Activated CD8-positive, alpha-beta memory T cell treated with anti-CD3 and anti-CD28 coated beads, Interleukin-2, amount 50 U/mL, for 48 hours (primary cell): ENCODE measurements at places on chromosomes 3 and 15.
A peak's percentile ranks its signal among the peaks of the same experiment; 100 is the strongest.

GRCh38 chr3:125112981-125113380 lies 57.2 kb upstream of the HEG1 start:
- DNase-seq, result no peak

DNA sequence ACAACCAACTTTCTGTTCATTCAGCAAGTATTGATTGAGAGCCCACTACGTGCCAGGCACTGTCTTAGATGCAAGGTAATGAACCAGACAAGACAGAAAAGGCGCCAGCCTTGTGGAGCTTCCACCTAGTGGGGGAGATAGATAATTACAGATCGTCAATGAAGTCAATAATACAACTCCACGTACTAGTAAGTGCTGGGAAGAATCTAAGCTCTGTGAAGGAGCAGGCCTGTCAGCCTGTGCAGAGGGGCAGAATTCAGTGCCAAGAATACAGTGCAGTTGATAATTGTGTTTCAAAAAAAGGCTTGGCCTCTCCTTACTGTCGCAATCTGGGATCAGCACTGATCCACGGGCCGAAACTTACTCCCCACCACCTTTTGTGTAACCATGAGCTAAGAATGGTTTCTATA lies 186.3 kb downstream of the FEZF2 start:
- no peak for DNase-seq

DNA sequence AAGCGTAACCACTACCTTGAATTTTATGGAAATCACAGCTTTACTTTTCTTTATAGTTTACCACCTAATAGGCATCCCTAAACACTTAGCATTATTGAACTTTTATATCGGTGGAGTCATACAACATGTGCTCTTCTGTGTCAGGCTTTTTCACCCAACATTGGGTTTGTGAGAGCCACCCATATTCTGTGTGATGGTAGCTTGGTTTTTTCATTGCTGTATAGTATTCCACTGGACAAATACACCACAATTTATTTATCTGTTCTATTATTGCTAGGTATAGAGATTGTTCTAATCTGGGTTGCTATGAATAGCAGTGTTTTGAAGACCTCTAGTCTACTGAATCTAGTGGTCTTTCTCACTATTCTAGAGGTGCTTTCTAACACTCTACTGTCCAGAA lies 31.6 kb upstream of the ATP1B3 start:
- no peak for DNase-seq

GRCh38 chr3:89043406-89043932 lies 64.0 kb upstream of the EPHA3 start:
- no peak for DNase-seq

- no peak for DNase-seq
These were observed 89.5 kb downstream of the DHX30 start for GRCh38 chr3:47892286-47893040.

GRCh38 chr3:62527474-62527873 lies 154.1 kb upstream of the FEZF2 start:
- no peak for DNase-seq

- DNase-seq, result no peak
These were observed 41.9 kb upstream of the UBP1 start for GRCh38 chr3:33482111-33482521.

DNA sequence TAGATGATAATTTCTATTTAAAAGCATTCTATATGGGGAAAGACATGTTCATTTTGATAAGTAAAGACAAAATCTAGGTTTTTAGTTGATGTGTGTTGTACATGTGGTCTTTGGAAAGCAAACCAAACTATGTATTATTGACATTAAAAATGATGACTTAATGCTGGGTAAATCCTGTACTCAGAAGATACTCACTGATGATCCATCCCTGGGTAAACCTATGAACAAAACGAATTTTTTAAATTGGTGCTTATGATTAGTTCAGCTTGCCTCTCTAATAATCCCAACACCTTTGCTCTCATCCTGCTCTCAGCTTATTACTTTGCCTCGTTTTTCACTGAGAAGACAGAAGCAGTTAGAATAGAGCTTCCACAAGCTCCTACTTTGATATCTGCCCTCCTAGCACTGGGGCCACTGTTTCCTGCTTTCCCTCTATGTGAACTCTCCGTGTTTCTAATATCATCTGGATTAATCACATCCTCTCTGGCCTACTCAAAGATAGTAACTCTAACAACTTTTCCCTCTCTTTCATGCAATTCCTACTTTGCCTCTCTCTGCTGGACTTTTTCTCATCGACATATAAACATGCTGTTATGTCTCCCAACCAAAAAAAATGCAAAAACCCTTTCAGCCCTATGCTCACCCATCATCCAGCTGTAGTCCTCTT lies 29.3 kb downstream of the RARRES1 start:
- DNase-seq, result no peak

DNA sequence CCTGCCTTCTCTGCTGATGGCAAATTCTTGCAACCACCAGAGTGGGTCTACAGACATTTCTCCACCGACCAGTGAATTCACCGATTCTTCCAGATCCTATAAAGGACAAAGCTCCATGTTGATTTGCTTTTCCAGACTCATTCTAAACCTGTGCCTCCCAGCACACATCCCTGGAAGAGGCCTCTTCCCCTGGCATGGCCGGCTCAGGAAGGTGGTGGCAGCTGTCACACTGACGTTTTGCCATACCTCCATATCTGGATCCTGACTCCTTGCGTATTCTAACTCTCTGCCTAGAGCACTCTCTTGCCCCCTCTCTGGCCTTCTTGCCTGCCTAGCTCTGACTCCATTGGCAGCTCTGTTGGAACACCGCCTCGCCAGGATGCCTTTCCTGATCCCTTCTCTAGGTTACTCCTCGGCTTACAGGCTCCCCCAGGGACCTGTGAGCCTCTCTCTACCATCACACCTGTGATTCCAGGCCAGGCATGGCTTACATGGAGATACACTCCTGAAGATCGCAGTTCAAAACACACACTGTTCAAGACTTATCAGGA lies 31.0 kb downstream of the SLCO2A1 start:
- peak; percentile 28 for DNase-seq

DNA sequence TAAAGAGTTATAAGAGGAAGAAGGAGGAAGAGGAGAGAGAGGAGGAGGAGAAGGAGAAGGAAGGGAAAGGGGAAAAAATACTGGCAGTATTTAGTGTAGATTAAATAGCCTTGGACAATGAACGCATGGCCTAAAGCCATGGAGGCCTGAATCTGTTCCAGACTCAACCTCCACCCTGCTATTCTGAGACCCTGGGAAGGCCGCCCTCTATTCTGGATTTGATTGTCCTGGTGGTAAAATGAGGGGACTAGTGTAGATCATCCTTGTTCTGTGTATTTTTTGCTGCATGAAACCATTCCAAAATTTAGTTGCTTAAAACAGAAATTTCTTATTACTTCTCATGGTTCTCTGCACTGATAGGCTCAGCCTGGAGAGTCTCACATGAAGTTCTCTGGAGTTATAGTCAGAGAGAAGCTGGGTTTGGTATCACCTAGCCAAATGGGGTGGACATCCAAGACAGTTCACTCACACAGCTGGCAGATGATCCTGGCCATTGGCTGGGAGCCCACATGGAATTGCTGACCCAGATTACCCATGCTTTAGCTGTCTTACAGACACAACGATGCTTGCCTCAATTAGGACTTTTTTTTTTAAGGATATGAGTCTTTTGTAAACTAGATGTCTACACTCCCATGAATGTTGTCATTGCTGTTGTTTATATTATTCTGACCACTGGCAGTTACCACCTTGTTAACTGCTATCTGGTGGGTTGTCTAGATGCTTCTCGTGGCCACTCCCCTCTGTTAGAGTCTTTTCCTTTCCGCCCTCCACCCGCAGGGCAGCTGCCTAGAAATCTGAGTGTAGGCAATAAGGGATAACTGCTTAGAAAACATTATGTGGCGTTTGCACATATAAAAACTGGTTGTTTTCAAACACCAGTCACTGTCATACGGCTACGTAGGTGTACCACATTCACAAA lies 149.9 kb downstream of the SST start:
- DNase-seq, result no peak

DNA sequence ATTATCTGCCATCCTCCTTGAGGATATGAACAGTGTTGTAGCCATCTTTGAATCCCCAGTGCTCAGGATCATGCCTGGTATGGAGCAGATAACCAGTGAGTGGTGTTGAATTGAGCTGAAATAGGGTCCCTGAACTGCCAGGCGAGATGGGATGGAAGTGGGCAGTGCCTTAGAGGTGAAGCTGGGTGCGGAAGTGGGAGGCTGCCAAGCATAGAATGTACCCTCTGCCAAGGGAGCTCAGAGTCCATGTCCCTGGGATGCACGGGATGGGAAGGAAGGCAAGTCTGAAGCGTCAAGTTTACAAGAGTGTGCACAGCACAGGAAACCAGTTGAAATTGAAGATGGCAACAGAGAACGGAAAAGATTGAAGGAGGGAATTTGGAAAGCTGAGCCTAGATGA lies 147.0 kb downstream of the CACNA1D start:
- DNase-seq, result no peak

GRCh38 chr15:36608180-36608579 lies 28.8 kb downstream of the CDIN1 start:
- no peak for DNase-seq
